ENCODE measurements at places on chromosomes 1 and 21. TPM values are rescaled to one million over a fixed set of nuclear protein-coding genes. Genes with fewer than 3 reads are reported as not detected.

Gene MAP3K21
- total RNA-seq = 8.5 TPM

Gene SMIM1
- 1.2 TPM for total RNA-seq

GRCh38 chr1:220473440-220473839 lies 54.5 kb upstream of the MARK1 start:
- no peak for DNase-seq

GRCh38 chr1:61042466-61043009 lies 39.8 kb upstream of the NFIA start:
- no peak for DNase-seq

DNA sequence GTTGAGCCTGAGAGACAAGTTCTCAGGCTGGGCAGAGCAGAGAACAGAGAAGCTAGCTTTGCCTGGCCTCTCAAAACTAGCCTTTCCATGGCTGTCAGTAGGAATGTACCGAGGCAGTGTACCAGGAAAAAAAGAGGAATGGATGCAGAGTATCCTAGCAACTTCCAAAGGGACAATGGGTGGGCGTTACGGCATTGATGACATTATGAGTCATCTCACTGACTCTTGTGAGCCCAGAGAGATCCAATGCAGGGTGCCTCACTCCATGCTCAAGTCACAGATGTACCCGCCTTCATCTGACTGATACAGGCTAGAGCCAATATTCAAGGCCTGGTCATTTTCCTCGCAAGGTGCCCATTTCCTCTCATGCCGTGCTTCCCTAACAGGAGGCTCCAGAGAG lies 51.4 kb upstream of the C8B start:
- DNase-seq = no peak

GRCh38 chr1:37257646-37258045 lies 216.7 kb upstream of the ZC3H12A start:
- no peak for DNase-seq

Gene CLDN17
- total RNA-seq = not detected

Gene FAM177B
- not detected for total RNA-seq

Gene MFAP2
- total RNA-seq = 9.0 TPM

Gene KRTAP21-2
- total RNA-seq = not detected

Gene NR0B2
- total RNA-seq = not detected

Gene C1orf226
- total RNA-seq = 2.2 TPM

DNA sequence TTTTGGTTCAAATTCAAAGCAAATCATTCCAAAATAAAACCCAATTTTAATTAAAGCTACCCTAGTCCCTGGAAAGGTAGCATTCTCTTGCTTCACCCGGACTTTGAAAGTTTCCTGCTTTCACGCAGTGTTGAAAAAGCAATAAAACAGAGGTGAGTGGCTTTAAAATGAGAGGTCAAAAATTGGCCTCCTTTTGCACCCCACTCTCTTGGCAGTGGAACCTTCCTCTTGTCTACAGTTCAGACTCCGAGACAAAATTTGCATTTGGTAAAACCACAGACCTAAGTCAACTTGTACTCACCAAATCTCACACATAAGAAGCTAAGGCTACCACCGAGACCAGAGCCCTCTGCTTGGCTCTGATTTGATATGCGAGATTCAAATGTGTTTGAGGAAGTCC lies 252.7 kb downstream of the TTLL7 start:
- DNase-seq = no peak

GRCh38 chr1:145849356-145850160 lies 4.1 kb downstream of the NUDT17 start:
- peak; percentile 59 for DNase-seq

- no peak for DNase-seq
These were observed 198.1 kb upstream of the ST6GALNAC5 start for GRCh38 chr1:76669131-76669530.

Gene TLR5
- 1.3 TPM for total RNA-seq

Gene CLCA4
- total RNA-seq = 2.8 TPM

Gene CCDC17
- 2.7 TPM for total RNA-seq

GRCh38 chr1:145701306-145701862 lies 5.8 kb downstream of the PDZK1 start:
- DNase-seq = no peak

GRCh38 chr21:37917612-37918011 lies 1.4 kb upstream of the KCNJ6 start:
- peak; percentile 49 for DNase-seq

Gene TAF12
- 22.0 TPM for total RNA-seq

Gene FCN3
- not detected for total RNA-seq

- DNase-seq = peak; percentile 54
These were observed 196.8 kb upstream of the LMO4 start for GRCh38 chr1:87131809-87132283.

Gene SPRR2G
- total RNA-seq = not detected

DNA sequence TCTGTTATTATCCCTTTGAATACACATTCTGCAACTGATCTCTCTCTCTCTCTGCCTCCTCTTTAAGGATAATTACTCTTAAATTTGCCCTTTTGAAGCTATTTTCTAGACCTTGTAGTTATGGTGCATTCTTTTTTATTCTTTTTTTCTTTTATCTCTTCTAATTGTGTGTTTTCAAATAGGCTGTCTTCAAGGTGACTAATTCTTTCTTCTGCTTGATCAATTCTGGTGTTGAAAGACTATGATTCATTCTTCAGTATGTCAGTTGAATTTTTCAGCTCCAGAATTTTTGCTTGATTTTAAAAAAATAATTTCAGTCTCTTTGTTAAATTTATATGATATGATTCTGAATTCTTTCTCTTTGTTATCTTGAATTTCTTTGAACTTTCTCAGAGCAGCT lies 95.6 kb upstream of the GPR52 start:
- DNase-seq = peak; percentile 8

Gene VPS13D
- 64.7 TPM for total RNA-seq

DNA sequence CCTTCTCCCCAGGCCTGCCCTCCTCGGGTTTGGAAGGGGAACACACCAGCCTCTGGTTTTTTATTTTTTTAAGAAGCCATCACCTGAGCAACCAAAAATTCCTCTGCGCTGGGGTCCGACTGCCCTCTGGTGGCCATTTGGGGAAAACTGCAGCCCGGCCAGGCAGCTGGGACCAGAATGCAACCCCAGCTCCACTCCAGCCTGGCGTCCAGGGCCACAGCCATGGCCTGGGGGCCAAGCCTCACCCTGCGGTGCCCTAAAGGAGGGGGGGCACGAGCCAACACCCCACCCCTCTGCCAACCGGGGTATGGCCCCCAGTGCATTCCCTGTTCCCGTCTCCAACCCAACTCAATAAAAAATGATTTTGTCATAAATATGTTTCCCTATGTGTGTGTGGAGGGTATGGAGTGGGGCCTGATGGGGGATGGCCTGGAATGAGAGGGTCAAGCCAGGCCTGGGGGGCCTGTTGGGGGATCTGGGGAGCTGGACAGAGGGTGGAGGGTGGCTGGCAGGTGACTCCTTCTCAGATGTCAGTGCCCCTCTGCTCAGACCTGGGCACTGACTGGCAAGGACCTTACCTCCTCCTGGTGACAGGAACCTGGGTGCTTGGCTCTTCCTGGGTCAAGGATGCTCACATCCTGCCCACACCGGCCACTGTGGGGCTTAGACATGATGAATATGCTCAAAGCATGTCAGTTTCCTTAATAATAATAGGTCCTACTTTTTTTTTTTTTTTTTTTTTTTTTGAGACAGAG lies 3.2 kb downstream of the GPR3 start:
- peak; percentile 63 for DNase-seq

- no peak for DNase-seq
These were observed 80.5 kb downstream of the ENAH start for GRCh38 chr1:225572422-225572821.

Gene ADAMTS4
- 0.17 TPM for total RNA-seq

- no peak for DNase-seq
These were observed 43.9 kb downstream of the SKI start for GRCh38 chr1:2271841-2272655.

DNA sequence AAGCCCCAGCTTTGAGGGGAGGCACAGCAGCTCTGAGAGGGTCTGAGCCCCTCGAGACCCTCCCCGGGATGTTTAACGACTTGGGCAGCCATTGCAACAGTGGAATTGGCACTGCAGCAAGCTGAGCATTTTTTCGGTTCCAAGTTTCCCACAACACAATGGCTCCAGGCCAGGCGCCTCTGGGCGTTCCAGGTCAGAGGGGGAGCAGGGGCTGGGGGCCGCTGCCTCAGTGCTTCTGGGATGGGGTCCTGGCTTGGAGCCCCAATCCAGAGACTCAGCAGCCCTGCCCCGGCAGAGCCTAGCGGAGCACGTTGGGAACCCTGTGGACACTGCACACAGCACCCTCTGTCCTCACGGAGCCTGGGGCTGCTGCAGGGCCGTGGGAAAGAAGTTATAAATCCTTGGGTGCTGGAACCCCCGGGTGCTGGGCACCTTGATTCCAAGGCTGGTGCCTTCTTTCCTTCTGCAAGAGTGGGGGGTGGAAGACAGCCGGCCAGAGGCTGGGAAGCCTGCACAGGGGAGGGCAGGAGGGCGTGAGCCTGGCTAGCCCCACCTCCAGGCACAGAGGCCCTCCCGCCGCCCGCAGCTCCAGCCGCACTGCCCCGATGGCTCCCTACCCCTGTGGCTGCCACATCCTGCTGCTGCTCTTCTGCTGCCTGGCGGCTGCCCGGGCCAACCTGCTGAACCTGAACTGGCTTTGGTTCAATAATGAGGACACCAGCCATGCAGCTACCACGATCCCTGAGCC lies 50.1 kb downstream of the COL18A1 start:
- DNase-seq = peak; percentile 49

- DNase-seq = peak; percentile 47
These were observed 40.9 kb upstream of the BEND5 start for GRCh38 chr1:48817505-48818114.

GRCh38 chr1:206967096-206967849 lies 3.0 kb downstream of the FCAMR start:
- DNase-seq = no peak

Gene RBM11
- 2.0 TPM for total RNA-seq

DNA sequence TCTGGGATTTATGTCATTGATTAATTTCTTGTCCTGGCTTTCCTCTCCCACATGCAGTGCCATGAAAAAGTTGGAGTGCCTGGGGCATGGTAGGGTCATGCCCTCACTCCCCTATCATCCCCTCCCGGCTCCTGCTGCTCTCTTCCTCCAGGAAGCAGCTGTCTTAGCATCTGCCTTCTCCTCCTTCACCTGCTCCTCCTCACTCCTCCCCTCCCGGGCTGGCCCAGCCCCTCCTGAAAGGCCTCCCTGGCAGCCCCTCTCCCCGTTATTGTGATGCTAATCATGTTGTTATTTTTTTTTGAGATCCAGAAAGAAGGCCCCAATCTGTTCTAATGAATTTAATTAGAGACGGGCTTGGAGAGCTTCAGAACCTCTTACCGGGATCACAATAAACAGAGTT lies 36.3 kb upstream of the NFASC start:
- no peak for DNase-seq

Gene DNALI1
- 4.8 TPM for total RNA-seq

DNA sequence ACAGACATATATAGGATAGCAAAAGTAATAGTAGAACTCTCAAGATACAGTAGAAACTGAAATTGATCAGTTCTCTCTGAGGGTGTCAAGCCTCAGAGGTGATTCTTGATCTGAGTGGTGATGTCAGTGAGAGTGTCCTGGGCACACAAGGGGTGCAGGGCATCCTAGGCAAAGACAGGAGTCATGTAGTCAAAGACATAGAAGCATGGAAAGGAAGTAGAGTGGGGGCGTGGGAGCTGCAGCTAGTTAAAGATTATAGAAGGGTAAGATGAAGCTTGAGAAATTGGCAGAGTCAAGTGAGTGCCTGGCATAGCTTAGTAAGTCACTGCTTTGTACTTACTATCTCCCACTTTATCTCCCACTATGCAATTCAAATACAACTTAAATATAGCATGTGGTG lies 22.8 kb downstream of the CDC7 start:
- DNase-seq = no peak

Gene CELA3A
- total RNA-seq = not detected

Gene CRABP2
- 25.9 TPM for total RNA-seq

DNA sequence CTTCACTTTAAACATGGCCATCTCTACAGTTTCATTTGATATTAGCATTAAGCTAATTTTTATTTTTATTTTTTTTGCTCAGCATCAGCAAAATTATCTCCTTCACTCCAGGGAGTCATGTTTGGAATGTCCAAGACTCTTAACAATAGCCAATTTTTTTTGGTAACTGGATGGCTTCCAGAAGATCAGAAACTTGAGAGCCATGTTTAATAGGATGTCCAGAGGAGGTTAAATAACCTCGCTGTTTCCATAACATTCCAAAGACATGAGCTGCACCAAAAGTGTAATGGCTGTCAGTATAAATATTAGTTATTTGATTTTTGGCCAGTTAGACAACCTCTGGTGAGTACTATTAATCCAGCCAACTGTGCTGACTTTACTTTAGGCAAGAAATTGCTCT lies 80.7 kb downstream of the DNTTIP2 start:
- no peak for DNase-seq

Gene TMEM125
- total RNA-seq = 5.1 TPM

Data from mammary epithelial cell (primary cell).